ENCODE measurements at places on chromosomes 3 and 15.
A peak's percentile ranks its signal among the peaks of the same experiment; 100 is the strongest.

GRCh38 chr3:123655400-123655799, 70.5 kb upstream of the HACD2 start:
- peaks cover 5% of the 10 kb centered on the region for H3K4me1 ChIP-seq
- no peak for DNase-seq
- H3K27ac ChIP-seq = no peak overlapping the region
- no peaks in the 10 kb centered on the region for H3K36me3 ChIP-seq

GRCh38 chr3:36867810-36868209, 77.0 kb downstream of the TRANK1 start:
- H3K36me3 ChIP-seq = no peaks in the 10 kb centered on the region
- no peak overlapping the region for H3K27ac ChIP-seq
- H3K4me1 ChIP-seq = no peaks in the 10 kb centered on the region

GRCh38 chr3:196641333-196642054, 2.0 kb downstream of the NRROS start:
- peaks cover 9% of the 10 kb centered on the region for H3K36me3 ChIP-seq
- DNase-seq = no peak
- H3K4me3 ChIP-seq = no peak overlapping the region

DNA sequence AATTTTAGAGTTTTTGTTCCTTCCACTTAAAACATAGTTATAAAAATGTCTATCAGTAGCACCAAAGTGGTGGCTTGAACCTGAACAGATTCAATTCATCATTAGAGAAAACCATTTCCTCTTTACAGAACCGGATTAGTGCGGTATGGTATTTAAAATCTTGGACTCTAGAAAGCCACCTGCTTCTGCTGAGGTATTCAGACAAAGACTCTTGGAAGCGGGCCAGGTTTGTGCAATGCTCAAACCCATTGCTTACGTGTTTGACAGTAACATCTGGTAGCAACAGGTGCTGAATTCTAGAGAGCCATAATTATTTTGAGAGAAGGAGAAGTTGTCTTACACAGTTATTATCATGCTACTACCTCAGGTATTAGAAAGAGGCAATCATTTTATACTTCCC, 290.5 kb downstream of the NAALADL2 start:
- H3K36me3 ChIP-seq = peaks cover 24% of the 10 kb centered on the region
- H3K4me3 ChIP-seq = peak overlapping the region; percentile 48
- H3K4me1 ChIP-seq = peaks cover 67% of the 10 kb centered on the region
- peak; percentile 92 for DNase-seq
- H3K27me3 ChIP-seq = no peaks in the 10 kb centered on the region

GRCh38 chr3:125141596-125142419, 70.7 kb downstream of the SLC12A8 start:
- no peaks in the 10 kb centered on the region for H3K36me3 ChIP-seq
- H3K4me3 ChIP-seq = no peak overlapping the region
- DNase-seq = no peak
- no peaks in the 10 kb centered on the region for H3K4me1 ChIP-seq
- no peaks in the 10 kb centered on the region for H3K27me3 ChIP-seq
- H3K27ac ChIP-seq = no peak overlapping the region

DNA sequence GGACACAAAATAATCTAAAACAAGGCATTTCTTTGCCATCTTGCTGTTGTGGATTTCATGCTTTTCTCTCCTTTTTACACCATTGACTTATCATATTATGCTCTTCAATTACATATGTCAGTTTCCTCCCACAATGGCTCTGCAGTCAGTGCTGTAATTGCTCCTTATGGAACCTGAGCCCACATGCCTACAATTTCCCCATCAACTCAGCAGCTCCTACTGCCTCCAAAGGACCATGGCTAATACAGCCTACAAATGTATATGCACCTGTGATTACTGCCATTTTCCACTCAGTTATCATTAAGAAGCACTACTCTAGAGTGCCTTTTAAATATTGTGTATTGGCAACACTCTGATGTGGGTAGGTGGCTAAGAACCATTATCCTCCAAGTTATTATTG, 30.8 kb downstream of the RTP4 start:
- no peak overlapping the region for H3K4me3 ChIP-seq
- peaks cover 11% of the 10 kb centered on the region for H3K4me1 ChIP-seq
- H3K36me3 ChIP-seq = peaks cover 6% of the 10 kb centered on the region
- DNase-seq = no peak
- H3K27ac ChIP-seq = no peak overlapping the region
- H3K27me3 ChIP-seq = no peaks in the 10 kb centered on the region

DNA sequence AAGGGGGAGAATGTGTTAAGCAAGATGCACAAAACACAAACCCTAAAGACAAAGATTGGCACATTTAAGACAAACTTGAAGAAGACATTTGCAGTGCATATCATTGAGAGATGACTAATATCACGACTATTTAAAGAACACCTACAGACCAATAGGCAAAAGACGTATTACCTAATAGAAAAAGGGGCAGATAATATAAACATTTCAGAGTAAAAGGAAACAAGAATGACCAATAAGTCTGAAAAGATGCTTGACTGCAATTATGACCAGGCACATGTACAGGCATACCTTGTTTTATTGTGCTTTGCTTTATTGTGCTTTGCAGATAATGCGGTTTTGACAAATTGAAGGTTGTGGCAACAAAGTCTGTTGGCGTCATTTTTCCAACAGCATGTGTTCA, 4.9 kb downstream of the HACD3 start:
- H3K36me3 ChIP-seq = peaks cover 29% of the 10 kb centered on the region
- H3K4me3 ChIP-seq = no peak overlapping the region
- no peaks in the 10 kb centered on the region for H3K27me3 ChIP-seq
- DNase-seq = no peak

GRCh38 chr15:69323893-69324430, 25.2 kb downstream of the PAQR5 start:
- H3K36me3 ChIP-seq = no peaks in the 10 kb centered on the region
- DNase-seq = no peak
- no peak overlapping the region for H3K27ac ChIP-seq
- peaks cover 15% of the 10 kb centered on the region for H3K4me1 ChIP-seq

- H3K36me3 ChIP-seq = no peaks in the 10 kb centered on the region
- H3K4me1 ChIP-seq = no peaks in the 10 kb centered on the region
- H3K27ac ChIP-seq = no peak overlapping the region
- no peaks in the 10 kb centered on the region for H3K27me3 ChIP-seq
- no peak overlapping the region for H3K4me3 ChIP-seq
These were observed 17.2 kb downstream of the ZNF710 start for GRCh38 chr15:90018216-90018831.

DNA sequence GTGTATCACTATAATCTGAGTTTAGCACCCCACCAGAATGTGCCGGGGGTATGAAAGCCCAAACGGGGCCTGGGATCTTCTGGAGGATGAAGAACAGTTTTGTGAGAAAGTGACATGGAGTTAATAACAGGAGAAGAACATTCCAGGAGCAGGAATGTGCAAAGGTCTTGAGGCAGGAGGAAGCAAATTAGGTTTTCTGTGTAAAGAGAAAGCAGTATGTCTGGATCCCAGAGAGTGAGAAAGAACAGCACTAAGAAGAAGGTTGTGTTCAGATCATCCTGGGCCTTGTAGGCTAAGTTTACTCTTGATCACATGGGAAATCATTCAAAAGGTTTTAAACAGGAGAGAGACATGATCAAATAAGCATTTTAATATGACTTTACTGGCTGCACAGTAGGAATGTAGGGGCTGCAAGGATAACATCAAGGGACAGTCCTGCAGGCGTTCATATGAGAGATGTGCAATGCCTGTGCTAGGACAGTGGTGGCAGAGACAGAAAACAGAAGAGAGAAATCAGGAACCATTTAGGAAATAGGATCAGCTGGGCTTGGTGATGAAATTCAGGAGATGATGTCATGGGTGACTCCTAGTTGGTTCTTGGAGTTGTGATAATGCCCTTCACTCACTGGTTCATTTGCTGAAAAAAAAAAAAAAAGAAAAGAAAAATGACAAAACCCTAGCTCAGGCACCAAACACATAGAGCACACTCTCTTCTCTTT, 113.5 kb downstream of the TNIK start:
- H3K27me3 ChIP-seq = no peaks in the 10 kb centered on the region
- H3K4me3 ChIP-seq = peak overlapping the region; percentile 7
- H3K4me1 ChIP-seq = peaks cover 37% of the 10 kb centered on the region
- peak overlapping the region; percentile 32 for H3K27ac ChIP-seq

DNA sequence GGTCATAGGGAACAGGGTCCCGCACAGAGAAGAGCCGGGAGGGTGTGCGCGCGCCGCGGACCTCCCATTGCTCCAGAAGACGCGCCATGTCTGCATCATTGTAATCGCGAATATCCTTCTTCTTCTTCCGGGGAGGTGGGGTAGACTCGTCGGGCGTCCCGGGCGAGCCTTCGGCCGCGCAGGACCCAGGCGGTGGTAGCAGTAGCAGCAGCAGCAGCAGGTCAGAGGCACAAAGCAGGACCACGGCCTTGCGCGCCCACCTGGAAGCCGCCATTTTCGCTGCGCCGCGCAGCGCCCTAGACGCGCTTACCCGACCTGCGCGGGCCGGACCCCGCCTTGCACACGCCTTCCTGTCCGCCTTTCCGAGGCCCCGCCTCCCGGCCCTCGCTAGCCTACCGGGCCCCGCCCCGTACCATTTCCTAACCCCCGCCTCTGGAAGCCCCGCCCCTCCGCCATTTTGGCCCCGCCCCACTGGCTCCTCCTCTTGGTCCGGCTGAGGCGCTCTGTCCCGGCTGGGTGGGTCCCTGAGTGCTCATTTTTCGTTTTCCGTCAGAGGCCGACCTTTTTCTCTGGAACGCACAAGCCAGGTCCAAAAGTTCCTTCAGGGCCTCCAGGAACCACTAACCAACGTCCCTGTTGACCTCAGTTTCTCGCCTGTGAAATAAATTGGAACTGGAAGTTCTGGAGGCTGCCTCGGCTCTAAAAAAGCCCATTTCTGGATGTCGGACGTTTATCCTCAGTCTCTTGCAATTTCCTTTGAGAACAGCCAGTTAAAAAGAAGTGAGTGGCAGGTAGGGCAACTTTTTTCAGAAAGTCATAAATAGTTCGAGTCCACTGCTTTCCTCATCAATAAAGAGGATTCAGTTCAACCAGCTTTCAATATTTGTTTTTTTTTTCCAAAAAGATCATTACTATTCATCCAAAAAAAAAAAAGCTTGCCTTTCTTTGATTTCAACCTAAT, at the start of gene MESD:
Gene MESD (minus strand): TSS at position 302 of the 961 bp plus-strand sequence. CDS start 28 bp downstream, at position 274.
- H3K27me3 ChIP-seq = no peaks in the 10 kb centered on the region
- H3K36me3 ChIP-seq = peaks cover 22% of the 10 kb centered on the region
- peak within 1 kb of the TSS; percentile 94 for H3K4me3 ChIP-seq
- H3K27ac ChIP-seq = peak within 1 kb of the TSS; percentile 81
- peak; percentile 98 for DNase-seq

DNA sequence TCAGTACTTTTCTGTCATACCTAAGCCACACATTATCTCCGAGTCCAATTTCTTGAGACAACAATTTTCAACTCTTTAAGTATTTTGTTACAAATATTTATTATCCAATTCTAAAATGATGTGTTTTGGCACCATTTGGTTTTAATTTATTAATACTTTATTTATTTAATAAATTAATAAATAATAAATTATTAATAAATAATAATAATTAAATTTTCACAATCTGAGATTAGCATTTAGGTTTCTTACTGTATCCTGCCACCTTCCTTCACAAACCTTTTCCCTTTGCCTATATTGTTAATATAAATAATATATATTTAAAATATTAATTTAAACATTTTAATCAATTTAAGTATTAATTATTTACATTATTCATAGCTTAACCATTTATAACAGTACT, 23.9 kb downstream of the TMEM207 start:
- peaks cover 7% of the 10 kb centered on the region for H3K36me3 ChIP-seq
- H3K4me1 ChIP-seq = peaks cover 12% of the 10 kb centered on the region
- no peaks in the 10 kb centered on the region for H3K27me3 ChIP-seq
- no peak for DNase-seq
- no peak overlapping the region for H3K27ac ChIP-seq
- H3K4me3 ChIP-seq = no peak overlapping the region

- DNase-seq = no peak
- no peak overlapping the region for H3K4me3 ChIP-seq
- H3K36me3 ChIP-seq = peaks cover 11% of the 10 kb centered on the region
- no peaks in the 10 kb centered on the region for H3K4me1 ChIP-seq
- H3K27me3 ChIP-seq = no peaks in the 10 kb centered on the region
- H3K27ac ChIP-seq = no peak overlapping the region
These were observed 43.0 kb downstream of the PGPEP1L start for GRCh38 chr15:98964466-98965133.

GRCh38 chr3:114864970-114865369, 282.1 kb downstream of the ZBTB20 start:
- no peak overlapping the region for H3K4me3 ChIP-seq
- no peaks in the 10 kb centered on the region for H3K27me3 ChIP-seq
- DNase-seq = no peak
- H3K27ac ChIP-seq = no peak overlapping the region

DNA sequence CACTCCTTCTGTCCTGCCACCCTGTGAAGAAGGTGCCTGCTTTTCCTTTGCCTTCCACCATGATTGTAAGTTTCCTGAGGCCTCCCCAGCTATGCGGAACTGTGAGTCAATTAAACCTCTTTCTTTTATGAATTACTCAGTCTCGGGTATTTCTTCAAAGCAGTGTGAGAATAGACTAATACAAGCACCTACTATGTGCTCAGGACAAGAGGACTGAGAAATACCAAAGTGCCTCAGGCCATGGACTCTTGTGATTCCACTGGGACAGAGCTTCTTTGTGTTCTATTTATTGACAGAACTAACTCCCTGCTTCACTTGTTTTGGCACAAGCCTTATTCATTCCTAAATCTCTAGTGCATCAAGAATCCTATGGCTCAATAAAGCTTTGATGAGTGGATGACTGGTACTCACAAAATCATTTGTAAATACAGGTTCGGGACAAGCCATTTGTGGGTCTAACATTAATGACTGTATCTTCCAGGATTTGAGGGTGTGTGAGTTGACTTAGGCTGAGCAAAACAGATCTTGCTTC, 204.2 kb downstream of the PDCD6IP start:
- H3K27ac ChIP-seq = no peak overlapping the region
- no peaks in the 10 kb centered on the region for H3K36me3 ChIP-seq
- no peaks in the 10 kb centered on the region for H3K27me3 ChIP-seq

DNA sequence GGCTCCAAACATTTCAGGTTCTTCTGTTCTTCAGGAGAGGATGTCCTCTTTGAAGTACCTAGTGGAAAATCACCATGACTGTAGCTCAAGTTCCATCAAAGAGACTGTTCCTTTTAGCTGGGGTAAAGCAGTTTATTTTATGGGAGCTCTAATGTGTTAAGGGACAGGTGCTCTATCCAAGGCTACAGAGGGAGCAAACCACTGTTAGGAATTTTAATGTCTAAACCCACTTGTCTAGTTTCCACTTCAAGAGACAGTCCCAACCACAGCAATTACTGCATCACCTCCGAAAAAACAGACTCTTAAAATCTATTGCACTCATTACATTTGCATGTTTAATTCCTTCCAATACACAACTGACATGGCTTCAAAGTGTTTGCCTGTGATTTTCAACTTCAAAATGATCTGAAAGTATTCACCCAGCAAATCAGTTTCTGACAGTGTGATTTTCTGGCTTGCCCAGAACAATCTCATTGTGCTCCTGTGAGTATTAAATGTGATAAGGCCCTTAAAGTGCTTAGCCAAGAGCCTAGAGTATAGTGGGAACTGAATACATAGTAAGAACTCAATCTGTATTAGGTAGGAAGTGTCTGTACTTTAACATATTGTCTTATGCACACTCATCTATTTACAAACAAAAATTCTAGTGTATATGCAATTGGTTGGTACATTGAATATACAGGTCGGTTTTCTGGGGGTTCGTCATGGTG, 266.5 kb upstream of the CCDC54 start:
- H3K4me3 ChIP-seq = no peak overlapping the region
- no peaks in the 10 kb centered on the region for H3K36me3 ChIP-seq
- DNase-seq = no peak
- H3K4me1 ChIP-seq = no peaks in the 10 kb centered on the region
- H3K27ac ChIP-seq = no peak overlapping the region
